Muscle of back (tissue), 13 donors: ENCODE measurements at places on chromosomes 13 and 19. TPM values are rescaled to one million over a fixed set of nuclear protein-coding genes. Genes with fewer than 3 reads are reported as not detected.

- DNase-seq: no peak
Observed at GRCh38 chr19:58003174-58003828, 681 bp upstream of the ZNF606 start.

GRCh38 chr19:27905074-27905473 lies 1307.9 kb downstream of the UQCRFS1 start:
- no peak for DNase-seq

Gene ERICH4
- 0.22 TPM for polyA plus RNA-seq

- no peak for DNase-seq
Observed at GRCh38 chr13:93344048-93344705, 117.6 kb downstream of the GPC6 start.

DNA sequence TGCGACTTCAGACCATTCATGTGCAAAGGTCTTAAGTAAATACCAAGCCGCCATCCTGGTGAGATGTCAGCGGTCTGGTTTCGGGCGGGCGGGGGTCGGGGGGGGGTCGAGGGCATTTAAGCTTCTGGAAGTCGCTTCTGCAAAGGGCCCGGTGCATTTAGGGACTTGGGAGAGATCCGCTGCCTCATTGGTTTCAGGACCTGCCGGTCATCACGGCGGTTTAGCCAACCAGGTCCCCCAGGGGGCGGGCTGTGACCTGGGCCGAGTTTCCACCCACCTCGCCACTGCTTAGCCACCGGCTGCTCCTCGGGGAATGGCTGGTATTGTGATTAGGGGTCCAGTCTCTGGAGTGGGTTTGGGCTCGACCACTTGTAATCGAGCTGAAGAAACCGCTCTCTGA lies 7.8 kb downstream of the ANKLE1 start:
- no peak for DNase-seq

GRCh38 chr13:105278943-105279381 lies 1256.5 kb downstream of the EFNB2 start:
- no peak for DNase-seq

GRCh38 chr13:83211301-83211700 lies 671.0 kb downstream of the SLITRK1 start:
- no peak for DNase-seq

Gene CYP4F8
- polyA plus RNA-seq: not detected

Gene ZNF738
- 24.4 TPM for polyA plus RNA-seq

- DNase-seq: peak; percentile 22
Observed at GRCh38 chr19:35462476-35462953, 14.5 kb downstream of the FFAR2 start.

DNA sequence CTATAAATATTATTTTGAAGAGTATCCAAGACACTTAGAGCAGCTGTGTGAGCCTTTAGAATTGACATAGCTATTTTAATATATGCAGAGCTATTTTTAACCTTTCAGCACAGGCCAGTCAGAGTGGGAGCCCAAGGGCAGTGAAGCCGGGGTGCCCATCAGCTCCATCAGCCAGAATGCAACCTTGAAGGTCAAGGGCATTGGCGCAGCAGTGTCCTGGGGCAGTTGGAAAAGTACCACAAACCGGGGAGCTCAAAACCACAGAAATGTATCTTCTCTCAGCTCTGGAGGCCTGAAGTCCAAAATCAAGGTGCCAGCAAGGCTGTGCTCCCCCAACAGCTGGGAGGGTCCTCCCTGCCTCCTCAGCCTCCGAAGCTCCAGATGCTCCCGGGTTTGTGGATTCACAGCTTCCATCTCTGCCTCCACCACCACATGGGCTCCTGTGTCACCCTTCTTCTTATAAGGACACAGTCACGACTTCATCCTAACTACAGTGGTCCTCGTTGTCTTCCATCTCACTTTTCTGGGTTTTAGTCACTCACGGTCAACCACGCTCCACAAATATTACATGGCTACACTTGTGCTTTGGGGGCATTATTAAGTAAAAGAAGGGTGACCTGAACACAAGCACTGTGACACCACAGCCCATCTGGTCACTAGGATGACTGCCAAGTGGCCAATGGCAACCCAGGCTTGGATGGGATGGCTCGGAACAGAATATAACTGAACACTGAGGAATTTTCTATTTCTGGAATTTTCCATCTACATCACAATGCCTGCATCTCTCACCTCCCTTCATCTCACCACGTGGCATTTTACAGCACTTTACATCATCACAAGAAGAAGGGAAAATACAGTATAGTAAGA lies 15.9 kb upstream of the GAS6 start:
- DNase-seq: no peak

DNA sequence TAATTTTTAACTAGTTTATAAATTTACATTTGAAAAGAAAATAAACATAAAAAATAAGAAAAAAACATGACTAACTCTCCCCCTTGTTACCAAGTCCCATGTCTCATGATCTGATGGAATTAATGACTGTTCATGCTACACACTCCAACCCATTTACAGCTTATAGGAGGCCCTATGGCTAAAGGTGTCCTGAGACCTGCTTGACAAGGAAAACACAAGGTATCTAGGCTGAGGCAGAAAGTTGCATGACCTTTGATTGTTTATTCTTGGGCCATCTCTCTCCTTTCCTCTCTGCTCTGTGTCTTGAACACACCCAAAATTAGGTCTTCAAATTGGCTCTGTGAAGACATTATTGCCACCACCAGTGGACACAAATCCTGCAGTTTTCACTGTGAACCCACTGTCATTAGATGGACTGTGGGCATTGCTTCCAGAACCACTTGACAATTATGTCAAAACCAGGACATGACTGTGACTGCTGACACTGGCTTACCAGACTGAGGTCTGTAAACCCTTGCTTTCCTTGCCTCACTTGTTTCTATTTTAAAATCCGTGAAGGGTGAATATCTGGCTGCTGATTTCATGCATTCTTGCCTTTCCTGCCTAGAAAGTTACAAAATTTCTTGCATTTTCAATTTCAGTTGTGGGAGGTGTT lies 386.5 kb upstream of the SPRY2 start:
- no peak for DNase-seq

GRCh38 chr13:112354330-112355273 lies 21.6 kb upstream of the SPACA7 start:
- DNase-seq: no peak

Gene ZNF677
- 31.3 TPM for polyA plus RNA-seq

Gene URAD
- not detected for polyA plus RNA-seq

Gene ZNF765
- 9.0 TPM for polyA plus RNA-seq

- DNase-seq: no peak
Observed at GRCh38 chr13:25329706-25330105, 28.3 kb downstream of the NUP58 start.

- DNase-seq: no peak
Observed at GRCh38 chr13:53788286-53788685, 759.7 kb downstream of the OLFM4 start.

Gene ATP4B
- polyA plus RNA-seq: not detected

DNA sequence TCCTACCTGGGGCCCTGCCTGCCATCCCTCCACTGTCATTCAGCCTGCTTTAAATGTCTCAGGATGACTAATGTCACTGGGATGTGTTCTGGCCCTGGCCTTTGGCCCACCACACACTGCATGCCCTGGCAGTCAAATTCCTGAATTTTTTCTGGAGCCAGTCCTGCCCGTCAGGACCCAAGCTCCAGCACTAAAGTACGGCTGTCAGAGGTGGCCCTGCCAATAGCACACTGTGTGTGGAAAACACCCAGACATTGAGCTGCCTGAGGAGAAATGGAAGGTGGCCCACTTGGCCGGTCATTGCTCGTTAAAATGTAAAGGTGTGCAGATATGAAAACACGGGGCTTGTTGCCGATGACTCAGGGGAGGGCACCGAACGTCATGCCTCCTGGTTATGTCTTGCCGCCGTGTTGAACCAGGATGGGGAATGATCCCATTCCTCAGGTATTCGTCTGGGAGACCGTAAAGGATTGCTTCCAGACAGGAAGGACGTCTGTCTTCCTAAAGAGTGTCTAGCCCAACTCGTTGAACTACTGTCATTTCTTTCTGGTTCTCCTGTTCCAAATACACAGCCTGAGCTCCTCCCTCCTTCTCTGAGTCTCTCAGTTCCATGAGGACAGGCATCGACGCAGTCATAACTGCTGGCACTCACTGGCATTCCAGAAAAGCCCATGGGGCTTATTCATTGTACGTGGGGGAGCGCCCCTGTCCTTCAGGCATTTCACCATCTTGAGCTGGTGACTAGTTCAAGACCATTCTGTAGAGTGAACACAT lies 40.6 kb downstream of the COL4A2 start:
- no peak for DNase-seq

DNA sequence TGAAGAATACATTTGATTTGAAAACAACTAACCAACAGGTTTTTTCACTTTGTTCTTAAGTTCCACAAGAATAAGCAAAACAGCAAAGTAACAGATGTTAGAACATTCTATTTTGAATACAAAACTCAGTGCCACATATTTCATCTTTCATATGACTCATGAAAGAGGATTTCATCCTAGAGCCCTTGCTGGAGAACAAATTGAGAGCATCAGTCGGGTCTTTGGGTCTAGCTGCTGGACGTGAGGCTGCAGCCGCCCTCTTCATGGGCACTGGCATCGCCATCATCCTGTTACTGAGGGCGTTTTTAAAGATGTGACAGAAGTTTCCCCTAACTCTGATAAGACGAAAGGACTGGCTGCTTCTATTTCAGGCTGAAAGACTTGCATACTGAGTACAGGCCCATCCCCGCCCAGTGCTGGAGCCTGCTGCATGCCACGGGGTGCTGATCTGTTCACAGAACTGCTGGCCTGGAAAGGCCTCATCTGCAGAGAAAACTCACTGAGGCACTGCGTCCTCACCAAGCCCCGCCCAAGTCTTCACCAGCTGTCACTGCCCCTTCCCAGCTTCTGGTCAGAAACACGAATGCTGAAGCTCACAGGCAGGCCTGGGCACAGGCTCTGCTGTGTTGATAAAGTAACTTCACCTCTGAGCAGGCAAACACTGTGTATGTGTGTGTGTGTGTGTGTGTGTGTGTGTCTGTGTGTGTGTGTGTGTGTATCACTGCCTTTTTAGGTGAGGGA lies 101.4 kb downstream of the TUBGCP3 start:
- DNase-seq: no peak

- DNase-seq: no peak
Observed at GRCh38 chr19:3231288-3231687, 6.8 kb downstream of the CELF5 start.

Gene IGSF23
- polyA plus RNA-seq: not detected

GRCh38 chr19:49129238-49129583 lies 9.9 kb downstream of the PPFIA3 start:
- DNase-seq: no peak

GRCh38 chr19:12872255-12872654 lies 9.0 kb downstream of the DNASE2 start:
- no peak for DNase-seq

DNA sequence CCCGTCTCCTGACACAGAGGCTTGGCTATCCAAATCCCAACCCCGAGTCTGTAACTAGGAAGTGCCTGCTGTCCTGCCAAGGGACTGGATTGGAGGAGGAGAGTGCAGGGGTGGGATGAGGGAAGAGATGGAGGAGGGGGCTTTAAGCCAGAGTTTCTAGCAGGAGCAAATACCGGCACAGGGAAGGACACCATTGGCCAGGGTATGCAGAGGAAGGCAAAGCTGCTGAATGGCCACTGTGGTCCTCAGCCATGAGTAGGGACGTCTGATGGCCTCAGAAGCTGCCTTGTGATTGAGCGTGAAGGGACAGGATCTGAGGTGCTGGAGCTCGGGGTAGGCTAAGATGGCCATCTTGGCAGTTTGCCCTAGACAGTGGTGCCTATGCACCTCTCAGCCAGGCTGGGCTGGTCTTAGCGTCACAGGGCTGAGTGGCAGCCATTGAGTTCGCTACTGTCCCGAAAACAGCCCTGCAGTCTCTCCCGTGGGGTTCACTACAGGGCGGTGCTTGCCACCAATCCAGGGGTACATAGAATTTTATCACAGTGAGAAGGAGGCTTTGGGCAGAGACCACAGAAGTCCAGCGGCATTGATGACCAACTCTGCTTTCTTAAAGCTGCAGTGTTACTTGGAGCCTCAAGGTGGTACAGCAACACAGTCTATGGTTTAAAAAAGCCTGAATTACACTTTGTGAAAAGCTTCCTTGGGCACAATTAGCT lies 61.8 kb downstream of the AKAP11 start:
- DNase-seq: no peak

GRCh38 chr19:20912973-20913372 lies 10.1 kb upstream of the ZNF85 start:
- no peak for DNase-seq

GRCh38 chr19:42269478-42270345 lies 660 bp downstream of the CIC start:
- no peak for DNase-seq

Gene MTUS2
- polyA plus RNA-seq: 25.8 TPM

DNA sequence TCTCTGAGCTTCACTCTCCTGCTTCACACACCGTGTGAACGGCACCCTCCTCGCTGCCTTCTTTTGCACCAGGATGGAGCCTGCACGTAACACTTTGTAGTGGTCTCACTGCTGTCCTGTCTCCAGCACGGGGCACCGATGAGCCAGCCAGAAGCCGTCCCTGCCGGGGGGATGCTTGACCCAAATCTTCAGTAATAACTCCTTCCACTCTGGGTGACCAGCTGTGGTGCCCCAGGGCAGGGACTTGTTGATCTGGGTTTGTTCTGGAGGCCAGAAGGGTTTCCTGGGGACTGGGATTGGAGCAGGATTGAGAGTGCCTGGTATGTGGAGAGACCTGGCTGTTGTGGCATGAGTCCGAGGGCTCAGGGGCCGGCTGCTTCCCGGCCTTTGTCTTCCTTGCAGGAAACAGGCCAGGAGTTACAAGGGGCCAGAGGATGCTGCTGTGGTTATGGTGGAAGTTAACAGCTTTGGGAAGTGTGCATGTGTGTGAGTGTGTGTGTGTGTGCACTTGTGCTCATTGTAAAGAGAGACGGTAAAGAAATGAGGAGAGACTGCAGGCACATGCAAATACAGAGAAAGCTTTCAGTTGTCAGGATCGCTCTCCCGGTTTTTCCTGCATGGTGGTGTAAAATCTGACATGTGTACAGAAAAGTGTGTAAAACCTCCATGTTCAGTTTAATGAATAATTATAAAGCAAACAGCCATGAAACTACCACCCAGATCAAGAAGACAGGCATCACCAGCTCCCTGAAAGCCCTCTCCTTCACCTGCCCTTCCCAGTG lies 18.9 kb downstream of the PAK4 start:
- DNase-seq: no peak

DNA sequence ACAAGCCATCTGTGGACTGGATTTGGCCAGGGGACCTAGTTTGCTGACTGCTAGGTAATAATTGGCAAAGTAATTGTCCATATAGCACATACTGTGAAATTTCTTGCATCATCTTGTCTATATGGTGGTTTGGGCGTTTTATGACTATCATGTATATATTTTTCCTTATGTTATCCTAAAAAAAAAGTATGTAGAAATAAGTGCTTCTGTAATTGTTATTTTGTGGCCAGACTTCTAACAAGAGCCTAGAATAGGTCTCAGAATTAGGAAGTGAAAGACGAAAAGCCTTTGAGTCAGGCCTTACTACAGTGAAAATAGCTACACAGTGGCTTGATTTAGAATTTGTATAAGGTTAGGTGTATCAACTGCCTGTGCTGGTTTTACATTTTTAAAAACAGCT lies 4.2 kb downstream of the FNDC3A start:
- no peak for DNase-seq
